ENCODE measurements at places on chromosomes 7 and 10. TPM values are rescaled to one million over a fixed set of nuclear protein-coding genes. Genes with fewer than 3 reads are reported as not detected.

DNA sequence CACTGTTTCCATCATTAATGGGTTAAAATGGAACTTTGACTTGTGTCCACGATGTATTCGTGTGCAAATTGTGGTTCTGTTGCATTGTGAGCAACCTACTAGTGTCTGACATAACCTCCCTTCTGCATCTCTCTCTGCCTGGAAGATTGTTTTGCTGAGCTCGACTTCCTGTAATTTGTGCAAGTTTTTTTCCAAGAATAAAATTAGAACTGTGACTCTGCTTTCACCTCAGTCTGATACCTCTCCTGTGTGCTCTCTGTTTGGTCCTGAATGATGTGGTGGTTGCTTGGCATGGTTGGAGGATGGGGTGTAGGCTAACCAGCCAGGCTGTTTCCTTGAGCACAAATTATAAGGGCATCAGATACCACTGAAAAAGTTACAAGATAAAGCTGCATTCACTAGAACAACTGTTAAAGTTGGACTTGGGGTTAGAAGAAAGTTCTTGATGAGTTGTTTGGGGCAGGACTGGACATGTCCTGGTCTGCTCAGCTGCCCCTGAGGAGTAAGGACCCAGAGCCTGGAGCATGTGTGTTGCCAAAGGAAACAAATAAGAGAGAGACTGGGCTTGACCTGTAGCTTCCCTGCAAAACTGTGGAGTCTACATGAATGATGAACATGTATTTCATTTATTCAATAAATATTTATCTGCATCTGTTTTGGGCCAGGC, 1.9 kb upstream of the VOPP1 start:
- DNase-seq = no peak

DNA sequence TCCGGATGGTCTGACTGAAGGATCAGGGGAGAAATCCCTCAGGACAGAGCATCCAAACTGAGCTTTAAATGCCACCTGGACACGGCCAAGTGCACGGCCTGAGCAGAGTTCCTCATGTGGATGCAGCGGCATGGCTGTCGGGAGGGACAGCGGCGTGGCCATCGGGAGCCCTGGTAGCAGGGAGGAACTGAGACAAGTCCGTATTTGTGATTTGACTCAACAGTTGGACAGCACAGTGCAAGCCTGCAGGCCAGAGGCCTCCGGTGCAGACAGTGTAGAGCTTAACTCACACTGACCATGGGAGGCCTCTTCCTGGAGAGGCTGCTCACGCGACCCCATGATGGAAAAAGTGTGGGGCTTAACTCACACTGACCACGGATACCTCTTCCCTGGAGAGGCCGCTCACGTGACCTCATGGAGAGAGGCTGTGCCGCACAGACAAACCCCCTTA, 207.4 kb downstream of the DIP2C start:
- DNase-seq = no peak

DNA sequence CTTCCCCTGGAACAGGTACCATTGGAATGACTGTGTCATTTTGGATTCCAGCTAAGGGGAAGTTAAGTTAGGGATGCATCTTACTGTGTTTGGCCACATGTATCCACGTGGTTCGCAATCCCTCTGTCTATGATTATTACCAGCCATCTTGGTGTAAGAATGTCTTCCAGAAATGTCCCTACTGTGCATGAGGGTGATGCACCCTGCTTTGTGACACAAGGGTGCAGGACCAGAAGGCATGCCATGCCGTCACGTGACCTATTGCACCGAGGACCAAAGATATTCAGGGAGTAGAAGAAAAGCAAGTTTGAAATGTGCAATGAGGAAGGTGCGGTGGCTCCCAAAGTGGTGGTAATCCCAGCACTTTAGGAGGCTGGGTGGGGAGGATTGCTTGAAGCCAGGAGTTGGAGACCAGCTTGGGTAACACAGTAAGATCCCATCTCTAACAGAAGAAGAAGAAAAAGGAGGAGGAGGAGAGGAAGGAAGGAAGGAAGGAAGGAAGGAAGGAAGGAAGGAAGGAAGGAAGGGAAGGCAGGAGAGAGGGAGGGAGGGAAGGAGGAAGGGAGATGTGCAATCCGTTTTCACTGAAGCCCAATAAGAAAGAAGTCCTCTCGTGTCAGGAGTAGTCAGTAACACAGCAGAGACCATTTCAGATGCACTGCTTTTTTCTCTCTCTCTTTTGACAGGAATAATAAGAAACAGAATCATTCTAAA, 42.5 kb upstream of the USP6NL start:
- DNase-seq = no peak

The CWF19L1 gene
- 22.7 TPM for total RNA-seq

The AKR1C8 gene
- not detected for total RNA-seq

GRCh38 chr7:1113548-1113885, 25.6 kb downstream of the GPER1 start:
- DNase-seq = peak; percentile 16

The ADRB1 gene
- total RNA-seq = 0.24 TPM

- DNase-seq = no peak
Observed at GRCh38 chr7:47813620-47814260, 134.5 kb downstream of the PKD1L1 start.

The ANKRD61 gene
- not detected for total RNA-seq

DNA sequence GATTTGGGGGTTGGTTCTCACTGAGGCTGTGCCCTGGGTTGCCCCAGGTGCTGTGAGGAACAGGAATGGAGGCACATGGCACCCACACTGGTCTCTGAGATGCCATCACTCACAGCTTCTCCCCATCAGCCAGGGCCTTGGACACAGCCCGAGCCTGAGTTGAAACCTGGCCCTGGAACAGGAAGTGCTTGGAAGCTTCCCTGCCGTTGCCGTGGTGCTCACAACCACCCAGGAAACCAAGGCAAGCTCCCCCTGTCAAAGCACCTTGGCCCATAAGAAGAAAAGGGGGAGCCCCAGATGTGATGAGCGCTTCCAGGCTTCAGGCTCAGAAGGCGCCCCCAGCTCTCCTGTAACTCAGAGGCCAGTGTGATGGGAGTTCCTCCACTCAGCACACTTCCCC, at the start of gene BTBD16:
BTBD16 (plus strand) TSS at position 221 of the 400 bp plus-strand sequence. CDS start 3,786 bp downstream, outside the sequence.
- no peak for DNase-seq

GRCh38 chr7:2872296-2872874, 28.3 kb upstream of the GNA12 start:
- DNase-seq = no peak

- DNase-seq = no peak
Observed at GRCh38 chr7:50703654-50704053, 79.0 kb downstream of the GRB10 start.

DNA sequence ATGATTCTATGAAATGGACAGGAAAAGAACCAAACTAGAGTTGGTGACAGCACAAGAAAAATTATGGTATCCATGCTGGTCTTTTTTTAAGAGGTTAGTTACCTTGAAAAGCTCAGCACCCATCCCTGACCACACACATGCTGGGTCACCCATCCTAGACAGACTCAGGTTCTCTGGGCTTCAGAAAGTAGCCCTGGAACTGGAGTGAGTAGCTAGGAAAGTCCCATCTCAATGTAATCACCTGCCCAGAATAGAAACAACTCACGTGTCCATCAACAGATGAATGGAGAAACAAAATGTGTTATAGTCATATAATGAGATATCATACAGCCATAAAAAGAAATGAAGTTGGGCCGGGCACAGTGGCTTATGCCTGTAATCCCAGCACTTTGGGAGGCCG, 37.0 kb downstream of the GSDME start:
- no peak for DNase-seq

DNA sequence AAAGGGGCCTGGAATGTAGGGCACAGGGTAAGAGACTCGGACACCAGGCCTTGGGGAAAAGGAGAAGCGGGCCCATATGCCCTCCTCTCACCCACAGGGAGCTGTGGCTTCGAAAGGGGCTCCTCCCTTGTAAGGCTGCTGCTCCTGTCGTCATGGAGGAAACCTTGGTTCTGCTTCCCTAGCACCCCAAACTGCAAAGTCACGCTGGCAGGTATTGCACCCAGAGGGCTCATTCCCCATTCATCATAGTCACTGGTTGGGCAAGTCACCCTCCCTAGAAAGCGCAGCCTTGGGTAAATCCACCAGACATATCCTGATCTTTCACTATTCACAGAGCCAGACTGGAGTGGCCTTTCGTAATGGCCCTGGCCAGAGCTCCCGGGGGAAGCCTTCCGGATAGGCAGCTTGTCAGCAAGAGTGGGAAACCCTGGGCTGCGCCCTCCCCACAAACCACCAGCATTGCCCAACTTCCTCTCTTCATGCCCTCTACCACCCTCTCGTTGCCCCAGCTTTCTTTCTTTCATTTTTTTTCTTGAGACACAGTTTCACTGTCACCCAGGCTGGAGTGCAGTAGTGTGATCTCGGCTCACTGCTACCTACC, 121.0 kb downstream of the HIP1 start:
- no peak for DNase-seq

- DNase-seq = no peak
Observed at GRCh38 chr10:3740157-3740871, 44.7 kb downstream of the KLF6 start.

DNA sequence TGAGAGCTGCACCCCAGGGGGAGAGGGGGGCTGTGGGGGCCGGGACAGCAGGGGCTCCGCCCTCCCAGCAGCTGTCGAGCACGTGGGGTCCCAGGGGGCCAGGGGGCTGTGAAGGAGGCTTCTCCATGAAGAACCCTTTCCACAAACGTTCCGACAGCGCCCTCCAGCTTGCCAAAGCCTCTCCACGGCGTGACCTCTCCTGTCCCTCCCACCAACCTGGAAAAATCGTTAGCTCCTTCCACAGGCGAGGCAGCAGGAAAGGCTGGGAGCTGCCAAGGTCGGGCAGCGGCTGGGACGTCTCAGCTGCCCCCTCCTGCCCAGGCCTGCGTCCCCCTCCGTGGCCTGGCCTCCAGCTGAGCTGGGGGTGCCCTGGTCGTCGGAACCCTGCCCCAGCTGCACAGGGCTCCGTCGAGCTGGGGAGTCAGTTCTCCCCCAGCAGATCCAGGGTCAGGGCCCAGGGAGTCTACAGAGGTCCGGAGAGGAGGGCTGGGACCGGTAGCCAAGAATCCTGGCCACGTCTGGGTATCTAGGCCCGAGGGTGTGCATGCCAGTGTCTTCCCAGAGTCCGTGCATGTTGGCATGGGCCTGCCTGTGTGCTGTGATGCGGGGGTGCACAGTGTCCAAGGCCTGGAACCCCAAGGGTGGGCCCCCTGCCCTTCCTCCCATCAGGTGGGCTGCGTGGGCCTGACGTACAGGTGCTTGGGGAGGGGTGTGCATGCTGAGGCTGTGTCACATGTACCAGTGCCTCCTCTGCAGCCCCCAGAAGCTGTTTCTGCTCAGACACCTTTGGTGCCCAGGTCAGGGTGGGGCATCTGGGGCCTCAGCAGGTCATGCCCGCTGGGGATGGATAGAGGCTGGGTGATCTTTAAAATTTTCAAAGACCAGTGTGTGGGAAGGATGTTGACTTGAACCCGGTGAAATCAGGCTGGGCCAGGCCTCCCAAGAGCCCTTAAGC, 66.5 kb downstream of the UNCX start:
- no peak for DNase-seq

The AGMO gene
- total RNA-seq = not detected

DNA sequence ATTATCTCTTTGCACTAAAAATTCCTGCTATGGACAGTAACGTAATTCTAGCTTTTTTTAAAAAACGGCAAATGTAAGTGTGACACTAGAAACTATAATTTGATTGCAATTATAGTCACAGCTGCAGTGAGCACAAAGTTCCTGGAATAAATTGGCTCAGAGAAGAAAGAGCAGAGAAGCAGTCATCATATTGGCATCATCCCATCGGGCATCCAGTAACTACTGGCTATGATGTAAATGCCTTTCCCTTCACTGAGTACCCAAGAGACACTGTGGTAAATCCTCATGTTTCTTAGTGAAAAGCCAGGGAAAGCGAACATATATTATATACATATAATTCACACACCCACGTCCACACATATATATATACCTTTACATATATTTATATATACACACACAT, 43.6 kb downstream of the PIP4K2A start:
- DNase-seq = no peak

Data from ovary (tissue), 10 donors.